Bronchial epithelial cell (primary cell): ENCODE measurements at places on chromosomes 4 and X.
A peak's percentile ranks its signal among the peaks of the same experiment; 100 is the strongest.

GRCh38 chrX:6748595-6748994 is 213.7 kb upstream of the VCX3A start:
- DNase-seq: no peak

DNA sequence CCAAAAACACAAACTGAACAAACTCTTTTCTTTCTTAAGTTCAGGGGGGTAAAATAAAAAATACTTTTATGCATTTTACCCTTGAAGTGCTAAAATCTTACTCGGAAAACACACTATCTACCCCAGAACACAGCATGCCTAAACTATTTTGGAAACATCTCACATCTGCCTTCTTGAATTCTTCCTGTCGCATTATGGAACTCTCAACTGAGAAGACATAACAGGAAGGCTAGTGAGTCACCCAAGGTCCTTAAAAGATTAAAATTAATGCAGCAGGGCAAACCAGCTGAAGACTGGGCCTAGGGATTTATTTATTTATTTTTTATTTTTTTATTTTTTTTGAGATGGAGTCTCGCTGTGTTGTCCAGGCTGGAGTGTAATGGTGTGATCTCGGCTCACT is 208.2 kb downstream of the APBB2 start:
- DNase-seq: no peak

DNA sequence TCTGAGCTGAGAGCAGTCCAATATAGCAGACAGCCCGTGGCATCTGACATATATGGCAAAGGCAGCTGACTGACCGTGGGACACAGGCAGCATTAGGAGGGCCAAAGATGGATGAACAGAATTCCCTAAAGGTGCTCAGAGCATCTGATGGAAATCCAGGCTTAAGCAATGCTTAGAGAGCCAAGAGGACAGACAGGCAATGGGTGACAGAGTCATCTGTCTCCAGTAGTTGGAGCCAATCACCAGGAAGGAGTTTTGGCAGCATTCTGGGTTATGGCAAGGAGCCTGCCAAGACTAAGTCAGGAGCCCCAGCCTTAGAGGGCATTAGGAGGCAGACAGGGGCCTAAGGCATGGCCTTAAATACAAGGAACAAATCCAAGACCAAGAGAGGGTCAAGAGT is 153.3 kb upstream of the USP9X start:
- no peak for DNase-seq

GRCh38 chr4:29043411-29043810 is 1676.8 kb upstream of the PCDH7 start:
- no peak for DNase-seq

DNA sequence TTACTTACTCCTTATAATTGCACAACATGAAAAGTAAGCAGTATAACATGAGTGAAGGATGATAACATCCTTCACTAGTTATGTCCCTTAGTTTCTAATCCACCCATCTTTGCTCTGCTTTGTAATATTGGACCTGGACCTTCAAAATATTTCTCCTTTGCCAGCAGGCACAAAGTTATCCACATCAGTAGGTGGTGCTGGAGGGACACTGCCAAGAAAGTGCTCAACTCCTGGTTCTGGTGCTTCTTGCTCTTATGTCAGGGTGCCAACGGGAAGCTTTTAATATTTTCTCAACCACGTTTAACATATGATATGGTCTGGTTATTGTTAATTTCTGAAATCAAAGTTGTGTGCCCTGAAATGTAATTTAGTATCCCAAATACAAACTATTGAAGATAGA is 49.1 kb downstream of the TMEM165 start:
- DNase-seq: peak; percentile 26

DNA sequence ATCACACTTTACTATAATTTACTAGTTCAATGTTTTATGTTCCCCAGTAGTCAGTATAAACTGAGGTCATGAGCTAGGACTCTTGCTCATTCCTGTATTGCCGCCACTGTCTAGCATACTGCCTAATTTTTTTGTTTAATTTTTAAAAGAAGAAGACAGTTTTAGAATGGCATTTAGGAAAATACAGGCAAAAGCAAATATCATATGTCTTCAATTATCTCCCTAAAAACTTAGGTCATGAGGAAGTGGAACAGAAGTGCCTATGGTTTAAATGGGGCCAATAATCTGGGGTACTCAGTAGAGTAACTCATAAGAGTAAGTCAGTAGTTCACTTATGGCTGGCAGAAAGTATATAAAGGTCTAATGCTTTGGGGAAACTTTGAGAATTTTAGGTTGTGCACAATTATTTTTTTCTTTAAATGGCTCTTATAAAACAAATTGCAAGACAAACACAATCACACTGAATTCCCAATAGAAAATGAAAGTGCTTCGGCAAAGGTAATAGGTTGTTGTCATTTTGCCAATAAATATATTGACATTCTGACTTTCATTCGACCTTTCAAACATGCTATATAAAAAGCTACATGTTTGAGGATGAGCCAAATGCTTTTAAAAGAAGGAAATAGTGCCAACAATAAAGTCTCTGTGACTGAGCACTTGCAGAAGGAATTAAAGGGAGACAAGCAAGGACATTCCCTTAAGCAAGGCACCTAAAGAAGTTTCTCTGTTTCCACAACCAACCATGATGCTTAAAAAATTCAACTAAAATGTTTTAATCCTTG is 390.1 kb downstream of the PDGFC start:
- DNase-seq: no peak

- DNase-seq: no peak
Observed at GRCh38 chrX:104564921-104565703, 887 bp upstream of the IL1RAPL2 start.

DNA sequence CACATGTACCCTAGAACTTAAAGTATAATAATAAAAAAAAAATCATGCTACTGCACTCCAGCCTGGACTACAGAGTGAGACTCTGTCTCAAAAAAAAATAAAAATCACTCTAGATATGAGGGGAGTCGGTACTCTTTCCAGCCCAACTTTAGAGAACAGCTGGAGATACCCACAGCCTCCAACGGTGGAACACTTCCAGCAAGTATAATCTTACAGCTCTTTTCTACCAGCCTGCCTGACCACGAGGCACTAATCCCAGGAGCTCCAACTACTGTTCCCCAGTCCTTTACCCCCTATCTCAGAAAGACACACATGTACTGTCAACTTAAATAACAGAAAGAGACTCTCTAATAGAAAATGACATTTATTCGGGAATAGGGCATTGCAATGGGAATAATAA is 46.8 kb downstream of the STEEP1 start:
- no peak for DNase-seq

DNA sequence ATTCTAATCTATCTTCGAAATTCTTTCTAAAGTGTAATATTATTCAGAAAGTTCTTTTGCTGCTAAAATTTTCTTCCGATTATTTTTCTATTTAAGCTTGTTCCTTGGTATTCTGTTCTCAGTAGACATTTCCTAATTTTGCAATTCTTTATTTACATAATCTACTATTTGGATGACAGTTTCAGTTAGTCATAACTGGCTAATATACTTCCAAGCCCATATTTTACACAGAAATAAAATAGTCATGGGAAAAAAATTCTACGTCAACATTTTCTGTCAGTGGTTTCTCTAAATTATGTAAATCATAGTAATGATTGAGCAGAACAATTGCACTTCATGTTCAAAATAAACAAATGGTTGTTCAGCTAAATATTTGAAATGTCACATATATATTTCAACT is 178.0 kb upstream of the ANKRD50 start:
- peak; percentile 93 for DNase-seq

GRCh38 chr4:3866813-3867129 is 100.6 kb downstream of the ADRA2C start:
- no peak for DNase-seq

GRCh38 chr4:180335566-180335965 is 1907.6 kb upstream of the TENM3 start:
- no peak for DNase-seq

DNA sequence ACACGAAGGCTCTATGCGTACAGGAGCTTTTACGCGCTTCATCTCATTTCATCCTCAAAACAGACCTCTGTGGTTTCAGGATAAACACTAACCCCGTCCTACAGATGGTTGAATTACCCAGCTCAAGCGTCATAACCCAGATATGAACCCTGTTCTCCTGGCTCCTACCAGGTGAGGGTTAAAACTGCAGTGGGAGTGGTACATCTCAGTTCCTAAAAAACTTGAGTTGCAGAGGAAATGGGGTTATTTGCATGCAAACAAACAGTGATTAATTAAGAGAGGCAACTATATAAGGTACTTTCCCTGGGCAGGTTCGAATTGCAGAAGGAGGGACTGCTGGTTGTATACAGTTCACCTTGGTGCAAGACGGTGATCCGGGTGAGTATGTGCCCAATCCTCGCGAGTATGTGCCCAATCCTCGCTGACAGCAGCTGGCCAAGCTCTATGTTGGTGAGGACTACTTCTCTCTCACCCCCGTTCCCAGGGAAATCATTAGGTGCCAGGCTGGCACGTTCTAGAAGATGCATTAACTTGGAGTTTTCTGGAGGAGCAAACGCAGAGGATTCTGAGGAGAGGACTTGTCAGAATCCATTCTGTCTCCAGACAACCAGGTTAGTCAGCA is 72.6 kb downstream of the FHDC1 start:
- no peak for DNase-seq
